ENCODE measurements at places on chromosomes 13 and 19.
A peak's percentile ranks its signal among the peaks of the same experiment; 100 is the strongest.

DNA sequence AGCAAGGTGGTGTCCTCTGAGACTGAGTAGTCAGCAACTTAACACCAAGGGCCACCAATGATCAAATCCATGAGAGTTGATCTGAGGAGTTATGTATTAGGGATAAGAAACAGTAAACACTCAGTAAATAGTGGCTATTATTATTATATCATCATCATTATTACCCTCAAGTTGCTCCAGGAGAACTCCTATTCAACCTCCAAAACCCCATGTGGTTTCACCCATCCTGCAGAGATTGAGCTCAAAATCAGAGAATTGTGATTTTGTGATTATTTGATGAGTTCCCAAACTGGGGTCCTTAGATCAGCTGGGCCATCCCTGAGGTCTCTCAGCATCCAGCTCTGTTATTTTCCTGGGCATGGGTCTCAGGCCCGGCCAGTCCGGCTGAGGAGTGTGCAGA, 3.5 kb upstream of the CGB7 start:
- DNase-seq = no peak

DNA sequence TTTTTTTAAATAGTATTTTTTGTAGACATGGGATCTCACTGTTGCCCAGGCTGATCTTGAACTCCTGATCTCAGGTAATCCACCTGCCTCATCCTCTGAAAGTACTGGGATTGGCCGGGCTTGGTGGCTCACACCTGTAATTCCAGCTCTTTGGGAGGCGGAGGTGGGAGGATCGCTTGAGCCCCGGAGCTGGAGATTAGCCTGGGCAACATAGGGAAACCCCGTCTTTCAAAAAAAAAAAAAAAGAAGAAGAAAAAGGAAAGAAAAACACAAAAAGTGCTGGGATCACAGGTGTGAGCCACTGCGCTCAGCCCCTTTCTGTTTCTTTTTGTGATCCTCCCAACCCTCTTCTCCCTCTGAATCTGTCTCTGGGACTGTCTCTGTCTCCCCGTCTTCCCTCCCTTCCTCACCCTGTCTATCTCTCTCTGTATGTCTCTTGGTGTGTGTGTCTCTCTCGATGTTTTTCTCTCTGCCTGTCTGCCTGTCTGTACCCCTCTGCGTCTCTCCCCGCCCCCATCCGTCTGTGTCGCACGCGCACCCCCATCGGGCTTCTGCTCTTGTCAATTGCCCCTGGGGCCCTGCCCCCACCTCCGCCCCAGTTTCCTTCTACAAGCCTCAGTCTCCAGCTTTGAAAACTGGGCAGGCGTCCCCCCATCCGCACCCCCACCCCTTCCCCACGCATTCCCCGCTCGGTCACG, 540 bp upstream of the ZFP36 start:
- peak; percentile 89 for DNase-seq

- DNase-seq = no peak
Measured at GRCh38 chr13:45229172-45229571, 28.3 kb upstream of the KCTD4 start.

GRCh38 chr13:43924549-43925245, 45.0 kb downstream of the LACC1 start:
- no peak for DNase-seq

- DNase-seq = no peak
Measured at GRCh38 chr13:56189439-56189838, 951.3 kb upstream of the PRR20A start.

GRCh38 chr13:112345826-112346172, 30.4 kb upstream of the SPACA7 start:
- DNase-seq = no peak

GRCh38 chr13:89550938-89551337, 1796.5 kb upstream of the MIR17HG start:
- DNase-seq = no peak

DNA sequence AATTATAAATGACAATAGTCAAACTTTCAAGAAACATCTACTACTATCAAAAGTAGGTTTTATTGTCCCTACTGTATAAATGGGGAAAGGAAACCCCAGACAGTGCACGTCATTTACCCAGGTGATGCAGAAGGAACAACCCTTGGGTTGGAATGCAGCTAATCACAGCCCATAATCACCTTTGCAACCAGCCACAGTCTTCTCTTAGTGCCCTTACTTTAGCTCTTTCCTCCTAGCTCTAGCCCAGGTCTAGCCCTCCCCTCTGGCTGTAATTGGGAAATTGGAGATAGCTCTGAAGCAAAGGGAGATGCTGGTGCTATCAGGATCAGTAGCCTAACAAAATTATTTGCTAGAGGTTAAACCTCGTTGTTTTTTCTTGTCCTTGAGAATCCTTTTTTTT, 25.5 kb upstream of the TSC22D1 start:
- DNase-seq = no peak

DNA sequence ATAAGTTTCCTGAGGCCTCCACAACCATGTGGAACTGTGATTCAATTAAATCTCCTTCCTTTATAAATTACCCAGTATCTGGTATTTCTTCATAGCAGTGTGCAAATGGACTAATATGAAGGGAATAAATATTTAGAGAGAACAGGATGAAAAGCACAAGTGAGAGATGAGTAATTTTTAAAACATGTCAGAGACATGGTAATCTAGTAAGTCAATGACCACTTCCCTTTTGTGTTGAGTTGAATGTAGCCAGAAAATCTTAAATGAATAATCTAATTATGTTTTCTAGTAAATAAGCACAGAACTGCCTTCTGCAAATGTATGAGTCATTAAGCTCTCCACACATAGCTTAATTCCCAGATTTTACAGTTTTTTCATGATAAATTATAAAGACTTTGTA, 524.1 kb upstream of the SLITRK5 start:
- no peak for DNase-seq

GRCh38 chr13:25729201-25729600, 322.6 kb downstream of the SHISA2 start:
- no peak for DNase-seq

DNA sequence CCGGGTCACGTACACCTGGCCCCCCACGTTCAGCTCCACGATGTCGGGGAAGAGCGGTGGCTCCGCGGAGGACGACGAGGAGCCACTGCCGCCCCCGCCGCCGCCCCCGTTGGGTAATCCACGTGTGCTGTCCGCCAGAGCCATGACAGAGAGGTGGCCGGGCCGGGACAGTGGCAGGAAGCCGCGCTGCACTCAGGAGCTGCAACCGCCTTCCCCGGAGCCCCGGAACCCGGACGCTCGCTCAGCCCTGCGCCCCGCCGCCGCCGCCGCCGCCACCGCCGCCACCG, 257 bp downstream of the KCTD12 start:
- DNase-seq = no peak

DNA sequence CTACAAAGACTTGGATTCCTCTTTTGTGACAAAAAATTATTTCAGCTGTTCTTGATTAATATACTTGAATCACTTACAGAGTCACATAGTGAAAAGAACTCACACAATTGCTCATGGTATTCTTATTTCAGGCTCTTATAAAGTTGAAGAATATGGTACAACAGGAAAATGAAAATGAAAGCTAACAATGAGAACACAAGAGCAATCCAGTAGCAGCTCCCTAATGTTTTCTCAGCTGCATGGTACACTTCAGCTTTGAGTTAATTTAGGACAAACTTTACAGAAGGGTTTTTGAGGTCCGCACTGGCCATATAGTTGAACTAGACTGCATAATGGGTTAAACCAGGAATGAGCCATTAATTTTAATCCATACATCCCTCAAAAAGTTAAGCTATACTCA, 1261.8 kb downstream of the SLITRK5 start:
- no peak for DNase-seq

- DNase-seq = no peak
Measured at GRCh38 chr19:29712744-29713516, 2.1 kb downstream of the C19orf12 start.

GRCh38 chr13:65748227-65748626, 1481.9 kb downstream of the PCDH9 start:
- no peak for DNase-seq

- DNase-seq = no peak
Measured at GRCh38 chr19:15195371-15196334, 5.1 kb downstream of the NOTCH3 start.

DNA sequence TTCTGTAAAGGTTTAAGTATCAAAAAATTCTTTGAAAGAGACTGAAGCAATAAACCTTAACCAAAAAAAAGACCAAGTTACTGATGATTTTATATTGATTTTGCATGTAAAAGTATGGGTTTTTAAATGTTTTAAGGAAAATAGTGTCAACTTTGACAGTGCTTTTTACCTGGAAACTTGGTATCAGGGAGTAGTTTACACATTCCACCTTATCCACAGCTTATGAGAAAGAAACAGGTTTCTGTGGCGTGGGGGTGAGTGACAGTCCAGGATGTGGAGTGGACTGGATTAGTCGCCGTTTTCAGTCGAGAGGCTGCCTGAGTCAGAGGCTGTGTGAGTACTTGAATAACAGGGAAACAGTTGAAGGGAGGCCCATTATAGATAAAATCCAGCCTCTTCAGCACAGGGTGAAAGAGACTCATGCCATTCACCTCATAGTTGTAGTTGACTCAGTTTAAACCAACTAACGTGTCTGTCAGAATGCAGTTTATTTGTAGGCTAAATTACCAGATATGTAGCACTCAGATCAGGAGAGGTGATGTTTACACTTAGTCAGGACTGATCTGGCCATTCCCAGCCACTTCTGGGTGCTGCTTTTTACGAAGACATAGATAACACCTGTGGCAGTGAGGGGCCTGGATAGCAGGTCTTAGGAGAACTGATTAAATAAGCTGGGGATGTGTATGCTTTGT, 595 bp upstream of the GPR183 start:
- no peak for DNase-seq

- no peak for DNase-seq
Measured at GRCh38 chr13:37306778-37307544, 201.5 kb upstream of the CSNK1A1L start.

DNA sequence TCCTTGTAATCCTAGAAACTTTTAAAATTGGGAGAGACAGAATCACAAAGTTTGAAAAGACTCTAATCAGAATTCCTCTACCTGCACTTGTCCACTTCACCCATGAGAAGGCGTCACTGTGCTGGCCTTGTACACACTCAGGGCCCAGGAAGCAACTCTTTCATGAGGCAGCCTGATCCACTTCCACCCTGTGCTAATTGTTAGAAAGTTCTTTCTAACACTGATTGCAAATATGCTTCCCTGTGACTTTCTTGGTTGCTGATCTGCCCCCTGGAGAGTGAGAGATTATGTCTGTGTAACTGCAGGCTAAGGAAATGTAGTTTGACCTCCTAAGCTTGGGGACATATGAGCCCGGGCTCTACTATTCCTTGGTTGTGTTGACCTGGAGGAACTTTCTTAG, 494.6 kb downstream of the MYO16 start:
- DNase-seq = no peak

Measured in stimulated activated CD8-positive, alpha-beta memory T cell treated with anti-CD3 and anti-CD28 coated beads, Interleukin-7, amount 100 ng/mL, for 48 hours (primary cell).